Activated CD4-positive, alpha-beta T cell treated with anti-CD3 and anti-CD28 coated beads, Interleukin-2, Interleukin-6, amounts not matched to agents 100 ng/mL and 50 ng/mL, durations not matched to agents 16 hours and 8 hours (primary cell): ENCODE measurements at places on chromosomes 2 and 18.
A peak's percentile ranks its signal among the peaks of the same experiment; 100 is the strongest.

DNA sequence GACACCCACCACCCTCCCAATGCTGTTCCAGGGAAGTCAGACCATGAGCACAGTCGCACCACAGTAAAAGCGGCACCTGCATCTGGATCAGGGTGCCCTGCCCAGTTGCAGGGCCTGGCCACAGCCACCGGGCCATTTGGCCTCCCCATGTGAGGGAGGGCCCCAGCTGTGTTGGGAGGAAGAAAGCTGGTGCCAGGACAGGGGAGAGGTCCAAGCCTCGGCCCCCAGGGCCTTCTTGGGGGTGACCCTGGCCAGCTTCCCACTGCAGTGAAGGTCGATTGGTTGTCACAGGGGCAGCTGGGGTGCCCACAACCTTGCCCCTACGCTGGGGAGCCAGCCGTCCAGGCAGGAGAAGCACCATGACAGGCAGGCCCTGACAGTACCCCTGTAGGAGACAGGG, 183.2 kb upstream of the RAB6C start:
- DNase-seq, result no peak

DNA sequence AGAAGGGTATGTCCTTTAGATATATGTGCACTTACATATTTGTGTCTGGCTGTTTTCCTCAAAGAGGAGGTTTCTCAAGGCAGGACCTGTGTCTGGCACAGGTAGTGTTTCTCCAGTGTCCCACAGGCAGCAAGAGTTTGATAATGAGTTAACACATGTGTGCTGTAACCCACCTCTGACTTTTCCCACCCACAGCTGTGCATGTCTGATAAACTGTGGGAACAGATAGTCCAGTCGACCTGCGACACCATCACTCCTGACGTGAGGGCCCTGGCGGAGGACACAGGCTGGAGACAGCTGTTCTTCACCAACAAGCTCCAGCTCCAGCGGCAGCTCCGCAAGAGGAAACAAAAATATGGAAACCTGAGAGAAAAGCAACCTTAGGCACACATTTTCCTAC, 58.2 kb downstream of the SLC16A14 start:
- DNase-seq, result no peak

DNA sequence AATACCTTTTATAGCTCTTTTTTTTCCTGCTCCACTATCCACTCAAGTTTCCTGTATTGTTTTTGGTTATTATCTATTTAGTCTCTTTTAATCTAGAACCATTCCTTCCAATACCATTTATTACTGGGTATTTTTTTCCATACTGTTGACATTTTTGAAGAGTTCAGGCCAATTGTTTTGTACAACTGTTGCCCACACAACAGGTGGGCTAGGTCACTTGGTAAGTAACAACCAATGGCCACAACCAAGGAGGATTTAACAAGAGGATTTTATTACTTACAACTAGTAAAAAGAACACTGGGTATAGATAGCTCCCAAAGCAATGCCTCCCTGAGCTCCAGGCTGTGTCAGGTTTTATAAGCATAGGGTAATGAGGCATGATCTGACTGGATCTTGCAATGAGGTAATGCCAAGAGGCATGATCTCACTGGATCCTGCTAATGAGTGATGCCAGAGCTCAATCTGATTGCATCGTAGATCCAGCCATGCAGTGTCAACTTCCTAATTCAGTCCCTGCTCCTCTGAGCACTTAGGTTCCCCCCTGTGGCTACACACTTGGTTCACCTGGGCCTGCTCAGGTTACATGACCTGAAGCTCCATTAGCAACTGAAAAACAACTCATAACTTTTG, 7.1 kb upstream of the CEP68 start:
- no peak for DNase-seq

- DNase-seq, result no peak
These were observed 2.7 kb downstream of the IKZF2 start for GRCh38 chr2:213148572-213149261.

- DNase-seq, result no peak
These were observed 1.8 kb downstream of the IGFBP5 start for GRCh38 chr2:216693414-216694080.

GRCh38 chr2:176555781-176556180, 286.5 kb downstream of the MTX2 start:
- no peak for DNase-seq

GRCh38 chr2:169039702-169040101, 8.6 kb upstream of the ABCB11 start:
- DNase-seq, result no peak

GRCh38 chr2:62459106-62459505, 46.9 kb downstream of the TMEM17 start:
- no peak for DNase-seq

- no peak for DNase-seq
These were observed 1677.7 kb downstream of the SUCLG1 start for GRCh38 chr2:82781176-82781915.

DNA sequence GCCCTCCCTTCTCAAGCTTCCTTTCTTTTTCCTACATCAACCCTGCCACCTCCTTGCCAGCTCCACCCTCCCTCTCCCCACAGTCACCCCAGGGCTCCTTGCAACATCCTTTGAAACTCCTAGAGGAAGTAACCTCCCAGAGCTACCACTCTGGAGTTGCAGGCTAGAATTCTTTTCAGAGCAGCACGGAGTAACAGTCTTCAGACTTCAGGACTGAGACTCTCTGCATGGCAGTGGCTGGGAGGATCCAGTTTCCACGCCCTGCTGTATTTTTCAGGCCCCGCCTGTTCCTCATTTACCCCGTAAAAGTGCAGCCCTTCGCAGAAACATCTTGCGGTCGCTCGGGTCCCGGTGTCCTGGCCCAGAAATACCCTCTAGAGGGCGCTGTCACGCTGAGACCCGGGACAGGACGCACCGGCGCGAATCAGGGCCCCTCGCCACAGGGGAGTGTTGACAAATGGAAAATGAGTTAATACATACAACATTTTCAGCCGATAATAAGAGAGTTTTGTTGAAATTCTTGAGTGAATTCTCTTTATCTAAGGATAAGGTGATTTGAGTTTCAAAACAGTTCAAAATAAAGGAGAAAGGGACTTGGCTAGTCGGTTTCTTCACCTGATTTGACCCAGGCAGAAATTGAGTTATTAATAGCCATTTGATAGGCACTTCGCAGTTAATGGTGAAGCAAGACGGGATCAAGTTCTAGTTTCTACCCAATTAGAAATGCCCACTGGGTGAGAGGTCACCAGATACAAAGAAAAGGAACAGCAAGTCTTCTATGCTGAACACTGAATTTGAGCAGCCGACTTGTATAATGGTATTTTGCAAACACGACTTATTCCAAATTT, 18.5 kb upstream of the NTSR2 start:
- peak; percentile 91 for DNase-seq

DNA sequence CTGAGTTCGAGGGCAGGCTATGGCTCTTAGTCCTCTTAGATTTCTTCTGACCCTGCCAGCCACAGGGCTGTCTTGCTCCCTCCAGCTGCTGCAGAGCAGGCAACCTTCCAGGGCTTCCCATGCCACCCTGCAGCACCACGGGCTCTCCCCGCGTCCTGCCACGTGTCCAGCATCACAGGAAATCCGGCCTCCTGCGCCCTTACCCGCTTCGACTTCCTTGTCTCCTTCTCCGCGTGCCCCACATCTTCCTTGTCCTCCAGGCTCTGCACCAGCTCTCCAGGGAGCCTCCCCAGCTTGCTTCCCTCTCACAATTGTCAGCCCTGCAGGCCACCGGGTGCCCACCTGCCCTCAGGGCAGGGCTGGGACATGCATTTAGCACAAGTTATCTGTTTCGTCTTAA, 253.5 kb downstream of the DCDC2C start:
- no peak for DNase-seq

DNA sequence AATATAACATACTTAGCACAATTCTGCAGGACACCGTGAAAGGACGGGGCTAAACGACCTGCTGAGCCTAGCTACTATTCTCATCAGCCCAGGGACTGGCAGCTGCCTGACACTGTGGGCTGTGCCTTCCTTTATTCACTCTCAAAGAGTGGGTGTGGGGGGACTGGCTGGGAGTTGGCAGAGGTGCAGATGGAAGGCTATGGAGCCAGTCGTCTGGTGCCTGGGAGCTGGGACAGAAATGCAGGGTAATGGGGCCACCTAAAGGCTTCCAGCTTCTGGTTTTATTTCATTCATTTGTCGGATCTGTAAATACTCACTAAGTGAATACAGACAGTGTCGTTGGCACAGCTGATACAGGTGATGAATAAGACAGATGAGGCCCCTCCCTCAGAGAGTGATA, 56.0 kb upstream of the NFU1 start:
- DNase-seq, result no peak

- no peak for DNase-seq
These were observed 107.9 kb downstream of the FAM124B start for GRCh38 chr2:224293976-224294375.

DNA sequence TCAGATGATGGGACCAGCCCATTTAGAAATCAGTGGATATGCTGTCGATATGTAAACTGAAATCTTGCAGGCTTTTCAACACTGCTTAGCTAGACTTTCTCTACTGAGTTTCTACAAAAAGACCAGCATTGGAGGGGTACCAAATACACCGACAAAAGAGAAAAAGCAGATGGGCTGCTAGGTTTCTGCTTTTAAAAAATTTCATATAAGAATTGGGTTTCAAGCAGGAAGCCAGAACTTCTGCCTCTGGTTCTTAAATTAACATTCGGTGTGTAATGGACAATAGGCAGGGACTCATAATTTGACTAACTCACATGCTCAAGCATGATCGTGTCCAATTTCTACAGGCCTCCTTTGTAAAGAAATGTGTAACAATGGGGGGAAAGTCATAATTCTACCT, 3.1 kb downstream of the ARL4C start:
- no peak for DNase-seq

DNA sequence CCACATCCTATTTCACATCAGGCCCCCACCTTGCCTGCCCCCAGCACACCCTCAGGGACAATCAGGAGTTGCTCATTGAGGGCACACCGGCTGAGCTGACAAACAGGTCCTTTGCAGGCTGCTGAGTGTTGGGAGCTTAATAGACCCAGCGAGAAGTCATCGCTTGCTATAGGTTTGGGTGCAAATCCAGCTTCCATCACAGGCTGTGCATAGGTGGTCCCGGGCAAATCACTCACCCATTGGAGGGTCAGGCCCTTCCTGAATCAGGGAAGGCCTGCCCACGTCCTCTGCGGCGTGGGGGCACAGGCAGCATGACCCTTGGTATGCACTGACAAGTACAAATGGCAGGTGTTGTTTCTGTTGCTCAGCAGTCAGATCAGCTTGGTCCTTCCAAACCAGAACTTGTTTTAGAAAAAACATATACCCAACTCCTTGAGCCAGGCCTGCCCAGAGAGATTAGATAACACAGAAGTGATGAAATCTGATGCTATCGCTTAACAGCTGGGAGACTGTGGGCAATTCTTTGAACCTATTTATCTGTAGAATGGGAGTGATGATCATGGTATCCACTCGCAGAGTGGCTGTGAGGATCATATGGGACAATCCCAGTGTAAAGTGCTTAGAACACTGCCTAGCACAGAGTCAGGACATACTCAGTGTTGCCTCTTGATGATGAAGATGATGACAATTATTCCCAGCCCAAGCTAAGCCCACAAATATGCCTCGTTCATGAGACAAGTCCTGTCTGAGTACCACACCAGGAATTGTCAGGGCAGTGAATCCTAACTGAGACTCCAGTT, 34.9 kb downstream of the SMAD7 start:
- no peak for DNase-seq

DNA sequence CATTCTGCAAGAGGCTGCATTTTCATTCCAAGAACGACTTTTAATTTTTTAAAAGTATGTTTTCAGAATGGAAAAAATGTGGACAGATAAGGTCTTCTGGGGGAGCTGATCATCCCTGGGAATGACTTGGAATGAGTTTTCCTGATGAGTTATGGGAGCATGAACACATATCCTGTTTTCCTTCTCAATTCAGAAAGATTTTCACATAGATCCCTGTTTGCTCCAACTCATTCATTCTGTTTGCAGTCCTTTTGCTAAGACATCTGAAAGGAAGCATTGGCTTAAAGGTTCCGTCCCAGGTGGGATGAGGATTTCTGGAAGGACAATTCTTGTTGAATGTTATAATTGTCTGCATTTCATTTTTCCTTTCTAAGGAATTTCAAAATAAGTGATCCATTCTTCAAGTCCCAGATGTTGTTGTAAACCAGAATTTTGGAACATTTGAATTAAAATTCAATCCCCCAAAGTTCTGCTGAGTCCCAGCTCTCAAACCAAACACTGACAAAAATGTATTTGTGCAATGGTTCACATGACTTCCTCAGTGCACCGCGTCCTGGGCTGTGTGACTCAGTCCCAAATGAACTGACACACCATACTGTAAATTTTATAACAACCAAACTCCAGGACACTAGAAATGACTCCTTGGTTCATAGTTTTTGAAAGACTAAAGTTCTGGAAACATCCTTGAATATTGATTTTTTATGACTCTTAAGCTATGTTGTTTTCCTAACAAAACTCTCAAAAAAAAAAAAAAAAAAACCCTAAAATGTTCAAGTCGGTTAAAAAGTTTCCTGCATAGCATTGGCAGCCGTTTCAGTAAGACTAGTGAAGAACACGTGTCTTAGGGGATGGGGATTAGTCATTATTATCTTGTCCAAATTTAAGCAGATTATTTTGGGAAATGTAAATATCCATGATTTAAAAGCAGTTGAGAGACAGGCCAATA, 281.8 kb upstream of the TCF4 start:
- DNase-seq, result no peak

DNA sequence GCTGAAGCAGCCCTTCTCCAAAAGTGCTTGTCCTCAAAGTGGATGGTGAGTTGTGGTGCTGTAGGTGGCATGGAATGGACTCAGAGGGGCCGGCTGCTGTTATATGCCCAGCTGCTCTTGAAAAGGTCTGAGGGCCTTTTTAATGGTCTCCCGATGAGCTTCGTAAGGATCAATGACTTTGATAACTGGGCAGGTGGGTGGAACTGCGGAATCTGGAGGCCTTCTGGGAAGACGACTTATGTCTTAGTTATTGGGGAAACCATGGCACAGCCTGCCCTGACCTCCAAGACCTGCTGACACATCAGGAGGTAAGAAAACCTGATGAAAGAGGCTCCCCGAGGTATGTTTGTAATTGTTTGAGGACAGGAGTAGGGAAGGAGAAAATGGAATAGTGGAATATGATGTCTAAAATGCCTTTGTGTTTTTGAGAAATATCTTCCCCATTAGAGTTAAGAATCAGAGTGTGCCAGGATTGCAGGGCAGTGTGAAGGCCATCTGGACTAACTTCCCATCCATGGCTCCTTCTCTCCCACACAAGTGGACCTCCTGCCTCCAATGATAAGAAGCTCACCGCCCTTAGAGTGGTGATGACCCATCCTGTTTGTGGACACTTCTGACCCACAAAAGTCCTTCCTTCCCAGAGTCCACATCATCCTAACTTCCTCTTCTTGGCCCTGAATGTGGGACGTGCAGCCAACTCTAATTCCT, 236.1 kb downstream of the FHOD3 start:
- no peak for DNase-seq

- no peak for DNase-seq
These were observed 1305.5 kb upstream of the NXPH2 start for GRCh38 chr2:140085674-140086073.

DNA sequence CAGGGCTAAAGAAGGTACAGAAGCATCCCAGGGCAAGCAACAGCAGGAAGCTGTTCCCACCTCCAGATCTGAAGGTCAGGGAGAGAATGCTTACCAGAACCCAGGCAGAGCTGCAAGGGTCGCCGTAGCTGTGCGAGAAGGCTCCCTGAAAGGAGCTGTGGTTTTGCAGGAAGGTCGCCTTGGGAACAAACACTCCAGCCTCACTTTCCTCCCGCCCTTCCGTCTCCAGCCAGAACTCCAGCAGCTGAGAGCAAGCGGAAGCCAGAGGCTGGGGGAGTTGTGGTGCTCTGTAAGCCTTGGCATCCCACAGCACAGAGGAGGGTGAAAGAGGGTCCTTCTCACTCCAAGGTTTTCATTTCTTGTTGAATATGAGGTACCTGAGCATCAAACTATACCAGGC, 18.3 kb upstream of the ICOS start:
- no peak for DNase-seq

GRCh38 chr2:37877457-37878315, 47.4 kb upstream of the RMDN2 start:
- peak; percentile 82 for DNase-seq
